ENCODE measurements at places on chromosomes 11 and 22.

DNA sequence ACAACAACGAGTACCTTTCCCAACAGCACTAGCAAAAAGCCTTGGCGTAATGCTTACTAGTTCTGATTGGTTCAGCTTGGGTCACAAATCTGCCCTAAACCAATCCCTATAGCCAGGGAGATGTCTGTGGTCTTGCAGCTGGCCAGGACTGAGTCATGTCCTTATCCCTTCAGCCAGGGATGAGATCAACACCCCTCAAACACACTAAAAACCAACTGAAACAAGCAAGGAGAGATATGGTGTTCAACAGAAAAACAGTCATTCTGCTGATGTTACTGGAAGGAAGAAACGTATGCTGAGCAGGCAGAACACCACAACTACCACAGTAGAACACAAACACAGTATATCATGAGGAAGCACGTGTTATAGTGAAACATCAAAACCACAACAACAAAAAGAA lies 375.6 kb downstream of the LARGE1 start:
- no peak for DNase-seq

DNA sequence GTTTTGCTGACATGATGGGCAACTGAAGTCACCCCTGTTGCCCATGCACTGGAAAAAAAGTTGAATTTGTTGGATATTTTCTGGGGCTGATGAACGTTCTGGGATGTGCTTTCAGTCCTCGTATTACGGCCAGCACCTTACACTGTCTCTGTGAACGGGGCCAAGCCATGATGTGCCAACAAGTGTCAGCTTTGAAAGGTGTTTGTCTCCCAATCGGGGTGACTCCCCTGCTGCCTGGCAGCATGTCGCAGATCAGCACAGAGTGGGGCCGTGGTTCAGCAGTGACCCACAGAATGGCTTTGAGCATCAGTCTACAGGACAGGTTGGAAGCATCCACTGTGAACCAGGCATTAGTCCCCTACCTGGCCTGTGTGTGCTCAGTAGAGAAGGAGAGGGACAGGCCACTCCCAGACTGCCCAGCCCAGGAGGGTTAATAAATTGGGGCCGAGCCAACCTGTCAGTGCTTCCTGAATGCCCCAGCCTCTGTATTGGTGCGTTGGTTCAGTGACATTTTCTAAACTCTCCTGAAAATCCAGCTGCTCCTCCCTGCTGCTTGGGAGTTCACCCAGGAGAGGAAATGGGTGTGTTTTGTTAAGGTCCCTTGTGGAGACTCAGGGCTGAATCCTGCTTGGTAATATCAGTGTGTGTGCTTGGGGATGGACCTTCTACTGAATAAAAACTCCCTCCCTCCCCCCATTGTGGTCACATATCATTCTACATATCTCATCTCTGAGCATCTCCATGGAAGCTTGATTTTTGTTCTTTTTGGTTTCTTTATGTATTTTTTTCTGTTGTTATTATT lies 50.7 kb upstream of the TTC12 start:
- DNase-seq: no peak

- DNase-seq: no peak
These were observed 15.6 kb downstream of the LIF start for GRCh38 chr22:30230787-30231461.

DNA sequence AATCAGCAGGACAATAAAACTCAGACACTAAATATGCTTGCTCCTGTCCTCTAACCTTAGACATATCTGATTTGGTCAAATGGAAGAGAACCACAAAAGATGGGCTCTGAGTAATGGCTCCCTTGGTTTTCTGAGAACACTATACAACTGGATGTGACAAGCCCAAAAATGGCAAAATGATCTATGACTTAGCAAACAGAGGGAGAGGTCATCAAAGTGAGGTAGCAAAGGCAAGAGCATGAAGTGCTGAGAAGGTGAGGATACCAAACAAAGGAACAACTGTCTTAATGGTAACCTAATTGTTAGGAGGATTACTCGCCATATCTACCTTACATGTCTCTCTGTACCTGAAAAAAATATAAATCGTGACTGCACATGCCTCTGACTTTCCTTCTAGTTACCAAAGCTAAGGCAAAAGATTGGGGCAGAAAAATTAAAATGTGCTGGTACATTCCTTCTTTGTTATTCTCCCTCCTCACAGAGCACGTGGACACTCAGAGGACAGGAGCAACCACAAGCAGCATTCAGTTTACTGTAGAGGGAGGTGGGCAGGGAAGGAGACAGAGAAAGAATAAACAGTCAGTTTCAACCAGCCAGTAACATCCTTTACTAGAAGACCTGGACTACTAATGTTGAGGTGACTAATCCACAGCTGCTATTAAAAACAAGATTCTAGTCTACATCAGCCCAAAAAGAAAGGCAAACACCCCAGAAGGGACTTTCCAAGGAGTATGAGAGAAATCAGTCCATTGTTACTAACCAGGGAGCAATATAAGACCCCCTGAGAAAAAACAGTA lies 88.8 kb downstream of the AMBRA1 start:
- DNase-seq: no peak

- DNase-seq: no peak
These were observed 1.8 kb upstream of the EHF start for GRCh38 chr11:34619062-34619516.

DNA sequence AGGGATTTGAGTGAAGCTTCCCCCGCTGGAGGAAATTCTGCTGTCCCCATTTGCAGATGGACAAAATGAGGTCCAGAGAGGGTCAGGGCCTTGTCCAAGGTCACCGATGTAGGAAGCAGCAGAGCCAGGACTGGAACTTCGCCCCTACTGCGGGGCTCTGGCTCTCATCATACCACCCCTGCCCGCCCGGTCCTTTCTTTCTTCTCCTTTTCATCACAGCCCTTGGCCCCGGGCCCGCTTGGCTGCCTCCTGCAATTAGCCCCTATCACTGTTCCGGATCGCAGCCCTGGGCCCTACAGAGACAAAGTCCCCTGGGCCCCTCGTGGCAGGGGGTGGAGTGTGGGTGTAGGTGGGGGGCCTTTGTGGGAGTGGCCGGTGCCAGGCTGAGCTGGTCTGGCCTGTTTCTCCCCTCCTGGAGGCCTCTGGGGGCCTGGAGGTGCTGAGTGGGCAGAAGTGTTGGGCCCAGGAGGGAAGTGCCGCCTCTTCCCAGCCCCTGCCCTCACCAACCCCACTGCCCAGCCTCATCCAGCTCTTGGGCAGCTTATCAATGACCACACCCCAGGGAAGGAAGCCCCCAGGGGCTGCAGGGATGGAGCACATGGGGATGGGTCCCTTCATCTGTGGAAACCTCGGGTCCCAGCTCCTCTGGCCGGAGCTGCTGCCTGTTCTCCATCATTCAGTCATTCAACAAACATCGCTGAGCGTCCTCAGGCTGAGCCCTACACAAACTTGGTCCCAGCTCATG lies 3.4 kb downstream of the EMID1 start:
- DNase-seq: no peak

DNA sequence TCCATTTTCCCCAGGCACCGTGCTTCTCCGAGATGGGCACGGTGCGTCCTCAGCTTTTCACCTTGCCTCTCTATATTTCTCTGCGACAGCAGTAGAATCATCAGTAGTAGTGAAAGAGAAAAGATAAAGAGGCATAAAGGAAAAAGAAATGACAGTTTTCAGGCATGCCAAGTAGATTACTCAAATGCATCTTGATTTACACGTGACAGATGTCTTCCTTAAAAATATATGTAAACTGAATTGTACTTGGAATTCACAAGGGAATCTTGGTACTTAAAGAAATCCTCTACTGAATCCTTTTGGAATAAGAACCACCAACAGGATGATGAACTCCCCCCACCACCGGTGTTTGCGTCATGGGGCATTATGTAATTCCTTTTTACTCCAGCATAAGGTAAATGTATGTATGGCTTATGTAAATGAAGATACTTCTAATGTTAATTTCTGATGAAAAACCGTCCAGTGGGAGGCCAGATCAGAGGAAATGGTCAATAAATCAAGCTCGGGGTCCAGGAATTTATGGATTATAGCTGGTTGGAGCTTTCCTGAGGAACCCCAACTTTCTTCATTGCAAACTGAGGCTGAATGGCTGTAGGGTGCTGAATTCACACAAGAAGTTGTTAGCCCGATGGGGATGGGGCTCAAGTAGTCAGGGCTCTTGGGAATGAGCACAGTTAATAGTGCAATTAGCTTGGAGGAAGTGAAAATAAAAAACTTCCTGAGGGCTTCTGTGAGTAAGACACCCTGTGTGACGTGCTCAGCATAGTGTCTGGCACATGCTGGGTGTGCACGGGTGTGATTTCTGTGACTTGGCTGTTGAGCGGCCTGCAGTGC lies 630.4 kb downstream of the OPCML start:
- no peak for DNase-seq

- no peak for DNase-seq
These were observed 1338.8 kb downstream of the BRD1 start for GRCh38 chr22:48488611-48489511.

DNA sequence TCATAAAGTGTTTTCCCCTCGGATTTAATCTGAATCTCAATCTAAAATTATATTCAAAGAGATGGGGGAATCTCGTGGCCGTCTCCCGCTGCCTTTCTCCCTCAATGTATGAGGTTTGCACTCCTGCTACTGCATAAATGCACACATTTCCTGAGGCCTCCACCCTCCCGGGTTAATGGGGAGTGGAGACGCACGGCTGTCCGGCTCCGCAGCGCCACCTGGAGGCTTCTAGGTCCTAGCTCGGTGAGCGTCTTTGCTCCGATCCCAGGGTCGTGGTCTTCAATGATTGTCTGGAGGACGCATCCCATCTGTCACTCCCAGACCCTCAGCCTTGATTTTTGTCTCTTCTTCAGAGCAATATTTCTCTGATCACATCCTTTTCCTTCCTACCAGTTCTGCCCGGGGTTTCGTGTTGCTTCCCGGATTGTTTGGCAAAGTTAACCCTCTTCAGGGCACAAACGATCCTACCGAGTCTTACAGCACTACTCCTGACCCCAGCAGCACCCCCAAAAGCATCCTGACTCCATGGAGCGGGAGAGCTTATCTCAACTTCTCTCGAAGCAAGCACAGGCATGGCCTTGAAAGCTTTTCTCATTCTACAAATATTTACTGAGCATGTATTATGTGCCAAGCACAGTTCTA lies at the start of gene LMO1:
Gene LMO1 (minus strand): TSS at position 110 of the 642 bp plus-strand sequence. CDS start 516 bp downstream, outside the sequence.
- peak; percentile 45 for DNase-seq

DNA sequence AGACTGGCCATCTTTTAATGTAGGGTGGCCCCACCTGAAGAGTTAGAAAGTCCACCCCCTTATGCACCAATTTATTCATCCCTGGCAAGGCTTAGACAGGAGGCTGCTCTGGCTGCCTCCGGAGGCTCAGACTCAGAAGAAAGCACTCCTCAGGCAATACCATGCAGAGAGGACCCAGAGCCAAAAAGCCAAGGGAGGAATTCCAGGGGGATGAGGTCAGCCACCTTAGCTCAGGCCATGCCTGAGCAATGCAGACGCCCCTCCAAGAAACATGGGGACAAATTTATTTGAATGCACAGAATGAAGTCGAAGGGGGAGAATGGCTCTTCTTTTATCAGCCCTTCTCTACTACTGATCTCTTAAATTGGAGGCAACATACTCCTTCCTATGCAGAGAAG lies 39.7 kb upstream of the GLYAT start:
- no peak for DNase-seq

DNA sequence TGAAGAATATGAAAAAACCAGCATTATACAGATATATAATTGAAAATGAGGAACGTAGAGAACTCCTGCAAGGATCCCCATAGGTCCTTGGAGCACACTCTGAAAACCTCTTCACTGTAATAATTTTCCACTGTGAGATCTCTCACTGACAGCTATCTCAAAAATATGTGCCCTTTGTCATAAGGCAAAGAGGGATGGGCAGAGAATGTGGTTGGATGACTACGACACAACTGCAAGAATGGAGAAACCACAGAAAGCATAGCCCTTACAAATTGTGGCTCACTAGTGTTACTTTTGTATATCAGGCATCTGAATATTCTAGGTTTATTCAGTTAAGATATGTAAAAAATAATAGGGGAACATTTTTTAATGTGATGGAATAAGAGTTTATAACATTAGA lies 7.9 kb upstream of the CTSC start:
- DNase-seq: no peak

GRCh38 chr11:66194391-66194790 lies 74.0 kb upstream of the RAB1B start:
- no peak for DNase-seq

DNA sequence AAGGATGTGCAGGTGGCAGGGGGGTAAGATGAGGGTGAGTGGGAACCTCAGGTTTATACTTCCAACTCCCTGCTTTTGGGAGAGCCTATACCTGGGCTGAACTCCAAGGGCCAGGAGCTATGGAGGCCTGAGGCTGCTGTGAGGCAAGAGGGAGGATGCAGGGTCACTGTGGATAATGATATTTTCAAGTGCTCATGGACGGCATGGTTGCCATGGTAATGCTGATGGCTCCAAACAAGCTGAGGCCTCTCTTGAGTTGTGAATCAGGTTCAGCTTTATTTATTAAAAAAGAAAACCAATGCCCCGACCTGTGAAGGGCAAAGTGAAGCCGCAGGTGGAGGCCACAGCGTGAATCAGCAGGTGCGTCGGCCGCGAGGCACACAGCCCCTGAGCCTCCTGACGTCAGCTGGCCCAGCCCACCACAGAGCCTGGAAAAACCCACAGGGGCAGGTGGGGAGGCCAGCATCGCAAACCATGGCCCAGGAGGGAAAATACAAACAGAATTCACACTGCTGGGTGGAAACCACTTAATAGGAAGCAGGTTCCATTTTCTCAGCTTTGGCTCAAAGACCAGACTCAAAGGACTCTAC lies 17.4 kb upstream of the CREB3L1 start:
- DNase-seq: no peak

DNA sequence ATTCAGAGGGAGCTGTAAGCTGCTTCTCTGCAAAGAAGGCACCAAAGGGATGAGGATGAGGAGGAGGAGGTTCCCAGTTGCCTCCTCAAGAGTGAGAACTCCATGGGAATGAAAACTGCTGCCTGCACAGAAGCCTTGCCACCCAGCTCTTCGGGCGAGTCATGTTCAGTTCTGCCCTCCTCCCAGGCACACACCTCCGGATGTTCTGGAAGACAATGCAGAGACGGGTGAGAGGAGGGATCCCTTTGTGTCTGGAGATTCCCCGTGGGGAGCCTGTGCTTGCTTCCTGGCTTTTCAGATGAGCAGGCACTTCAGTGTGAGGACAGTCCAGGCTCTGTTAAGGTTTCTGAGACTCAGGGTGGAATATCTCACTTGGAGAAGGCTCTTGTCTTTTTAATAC lies 295.6 kb downstream of the DDX10 start:
- no peak for DNase-seq

DNA sequence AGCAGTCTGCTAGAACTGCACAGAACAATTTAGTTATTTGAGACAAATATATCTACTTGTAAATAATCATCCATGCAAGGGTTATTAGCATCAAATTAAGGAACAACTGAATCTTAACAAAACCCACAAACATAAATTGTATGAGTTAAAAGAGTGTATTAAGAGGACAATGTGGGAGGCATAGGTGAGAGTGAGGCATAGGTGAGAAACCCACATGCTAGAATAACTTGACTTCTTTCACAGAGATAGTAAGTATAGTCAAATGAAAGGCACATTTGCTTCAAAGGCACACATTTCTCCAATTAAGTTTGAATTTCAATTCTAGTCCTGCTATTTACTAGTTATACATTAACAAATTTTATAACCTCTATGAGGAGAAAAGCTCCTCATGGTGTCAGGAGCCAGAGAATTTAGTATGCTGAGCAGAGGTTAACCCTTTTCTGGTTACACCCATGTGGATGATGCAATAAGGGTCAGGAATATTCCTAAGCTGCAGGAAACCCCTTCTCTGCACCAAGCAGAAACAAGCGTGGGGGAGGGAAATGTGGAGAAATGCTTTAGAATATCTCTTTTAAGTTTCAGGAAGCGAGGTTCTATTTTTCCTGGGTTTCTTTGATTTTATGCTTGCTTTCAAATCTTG lies 264.2 kb downstream of the GRM5 start:
- no peak for DNase-seq

GRCh38 chr11:79007771-79008402 lies 432.9 kb downstream of the TENM4 start:
- DNase-seq: no peak

All from activated gamma-delta T cell treated with anti-CD3 and anti-CD28 coated beads, Interleukin-2, amount 50 U/mL, for 16 hours (primary cell).